ENCODE measurements at places on chromosomes 4 and X. TPM values are rescaled to one million over a fixed set of nuclear protein-coding genes. Genes with fewer than 3 reads are reported as not detected.

Gene PACRGL
- total RNA-seq: 14.1 TPM

Gene PPARGC1A
- total RNA-seq: 0.34 TPM

Gene LGI2
- under 0.01 TPM for total RNA-seq

Gene DGKK
- not detected for total RNA-seq

Gene USP17L20
- total RNA-seq: not detected

Gene ANXA5
- 415 TPM for total RNA-seq

Gene FAM184B
- total RNA-seq: not detected

Gene F8A3
- total RNA-seq: 0.65 TPM

Gene MUC7
- not detected for total RNA-seq

Gene CCSER1
- 0.11 TPM for total RNA-seq

Gene CTAG2
- not detected for total RNA-seq

Gene FRG2
- not detected for total RNA-seq

Gene POLN
- total RNA-seq: 2.2 TPM

Gene HTRA3
- total RNA-seq: 2.2 TPM

Gene FAM50A
- 49.4 TPM for total RNA-seq

Gene CCKAR
- not detected for total RNA-seq

Gene TACR3
- total RNA-seq: not detected

Gene GJB1
- not detected for total RNA-seq

Gene NEUROG2
- not detected for total RNA-seq

Gene MFSD8
- total RNA-seq: 17.3 TPM

Gene TSPAN7
- total RNA-seq: 25.1 TPM

Gene TMPRSS11B
- total RNA-seq: not detected

Gene HSFX1
- total RNA-seq: 0.69 TPM

Gene CT45A3
- total RNA-seq: not detected

Gene DMRTC1
- not detected for total RNA-seq

Gene APLN
- total RNA-seq: 3.4 TPM

Gene CYBB
- not detected for total RNA-seq
